ENCODE measurements at places on chromosomes 1 and 21.

GRCh38 chr21:44965251-44966022 lies 25.6 kb downstream of the SLX9 start:
- no peak for DNase-seq

GRCh38 chr1:225447650-225448089 lies 19.8 kb upstream of the LBR start:
- DNase-seq, result no peak

GRCh38 chr1:163540727-163541126 lies 219.0 kb downstream of the NUF2 start:
- no peak for DNase-seq

- peak; percentile 32 for DNase-seq
Measured at GRCh38 chr1:2044510-2045319, 5.5 kb upstream of the PRKCZ start.

- no peak for DNase-seq
Measured at GRCh38 chr1:224660074-224660473, 44.0 kb downstream of the CNIH3 start.

DNA sequence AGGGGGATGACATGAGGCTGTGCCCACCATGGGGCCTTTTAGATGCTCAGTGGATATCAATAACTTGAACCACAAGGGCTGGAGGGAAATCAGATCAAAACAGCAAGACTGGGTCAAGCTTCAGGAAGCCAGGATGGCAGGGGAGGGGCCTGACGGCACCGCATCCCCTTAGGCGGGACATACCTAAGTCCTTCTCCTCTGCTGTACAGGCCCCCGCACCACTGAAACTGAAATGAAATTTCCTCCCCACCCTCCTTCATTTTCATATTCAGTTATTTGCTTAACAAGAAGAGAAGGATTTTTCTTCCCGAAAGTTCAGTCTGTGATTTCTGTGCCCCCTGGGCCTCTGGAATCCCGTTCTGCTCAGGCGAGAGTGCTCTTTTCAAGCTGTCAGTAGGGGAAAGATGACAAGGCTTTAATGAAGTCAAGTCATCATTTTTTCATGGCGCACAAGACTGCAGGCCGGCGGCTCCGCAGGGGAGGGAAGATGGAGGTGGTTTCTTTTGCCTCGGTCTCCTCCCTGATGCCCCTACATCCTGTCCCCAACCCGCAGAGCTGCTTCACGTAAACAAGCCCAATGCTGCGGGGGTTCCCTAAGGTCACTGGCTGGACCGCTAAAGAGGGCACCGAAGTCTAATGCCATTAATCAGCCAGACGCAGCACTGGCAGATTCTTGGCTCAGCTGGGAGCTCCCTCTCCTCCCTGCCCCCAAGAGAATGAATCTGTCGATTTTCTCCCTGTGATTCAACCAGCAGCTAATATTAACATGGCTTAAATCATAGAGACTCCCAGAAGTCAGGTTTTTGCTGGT lies 264.8 kb downstream of the C1orf94 start:
- DNase-seq, result no peak

GRCh38 chr1:26701995-26702679 lies 6.3 kb downstream of the ARID1A start:
- DNase-seq, result no peak

- peak; percentile 11 for DNase-seq
Measured at GRCh38 chr1:112501810-112502641, 6.7 kb upstream of the WNT2B start.

GRCh38 chr1:9112961-9113880 lies 15.7 kb downstream of the GPR157 start:
- peak; percentile 31 for DNase-seq

GRCh38 chr1:242731446-242731845 lies 206.9 kb upstream of the PLD5 start:
- no peak for DNase-seq

DNA sequence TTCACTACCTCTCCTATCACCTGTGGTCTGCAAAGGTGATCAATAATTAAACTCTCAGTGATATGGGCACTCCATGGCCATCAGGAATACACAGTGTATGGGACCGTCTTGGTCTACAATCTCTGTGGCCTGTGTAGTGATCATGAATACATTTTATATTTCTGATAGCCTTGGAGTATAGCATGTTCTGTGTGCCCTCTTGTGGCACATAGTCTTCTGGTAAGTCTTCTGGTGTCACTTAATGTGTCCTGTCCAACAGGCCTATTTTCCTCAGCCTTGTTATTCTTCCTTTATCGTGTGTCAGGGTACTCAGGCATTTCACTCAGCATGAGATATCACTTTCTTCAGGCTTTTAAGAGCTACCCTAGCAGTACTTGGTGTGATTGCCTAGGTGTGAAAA lies 393.6 kb downstream of the AGBL4 start:
- DNase-seq, result no peak

GRCh38 chr1:192453360-192453992 lies 122.1 kb upstream of the RGS1 start:
- no peak for DNase-seq

DNA sequence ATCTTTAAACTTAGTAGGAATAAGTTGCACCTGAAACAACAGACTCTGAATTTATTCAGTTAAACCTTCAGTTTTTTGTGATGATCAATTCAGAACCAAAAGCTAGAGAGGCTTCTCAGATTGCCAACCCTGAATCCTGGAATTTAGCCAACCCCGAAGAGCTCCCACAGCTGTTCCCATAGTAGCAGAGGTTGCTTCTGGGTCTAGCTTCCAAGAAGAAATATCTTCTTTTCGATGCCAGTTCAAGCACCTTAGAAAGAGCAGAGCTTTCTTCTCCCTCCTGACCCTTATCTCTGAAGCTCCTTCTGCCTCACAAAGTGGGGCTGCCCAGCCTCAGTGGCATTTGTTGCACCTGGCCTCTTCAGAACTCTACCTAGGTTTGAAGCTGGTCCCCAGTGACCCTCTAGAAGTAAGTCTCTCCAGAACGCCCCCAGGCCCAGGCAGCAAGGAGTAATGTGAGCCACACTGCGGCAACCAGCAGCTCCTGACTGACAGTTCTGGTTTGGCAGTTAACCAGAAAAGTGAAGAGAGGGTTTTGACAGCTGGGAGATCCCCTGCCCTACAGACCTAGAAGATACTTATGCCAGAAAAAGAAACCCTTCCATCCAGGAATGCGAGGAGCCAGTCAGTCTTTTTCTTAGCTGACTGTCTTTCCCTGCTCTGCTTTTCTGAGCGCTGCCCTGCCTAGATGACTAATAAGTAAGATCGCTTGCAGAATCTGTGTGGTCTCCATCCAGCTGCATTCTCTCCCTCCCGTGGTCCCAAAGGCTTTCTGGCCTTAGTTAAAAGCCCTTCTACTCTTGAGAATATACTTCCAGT lies 165.9 kb downstream of the ADGRL4 start:
- peak; percentile 25 for DNase-seq

GRCh38 chr1:116290085-116290705 lies 82.8 kb upstream of the ATP1A1 start:
- DNase-seq, result no peak

GRCh38 chr1:193229136-193229535 lies 42.7 kb upstream of the B3GALT2 start:
- no peak for DNase-seq

GRCh38 chr1:39689214-39689613 lies 2.0 kb downstream of the HPCAL4 start:
- no peak for DNase-seq

- DNase-seq, result no peak
Measured at GRCh38 chr1:52057255-52057654, 1.2 kb downstream of the BTF3L4 start.

DNA sequence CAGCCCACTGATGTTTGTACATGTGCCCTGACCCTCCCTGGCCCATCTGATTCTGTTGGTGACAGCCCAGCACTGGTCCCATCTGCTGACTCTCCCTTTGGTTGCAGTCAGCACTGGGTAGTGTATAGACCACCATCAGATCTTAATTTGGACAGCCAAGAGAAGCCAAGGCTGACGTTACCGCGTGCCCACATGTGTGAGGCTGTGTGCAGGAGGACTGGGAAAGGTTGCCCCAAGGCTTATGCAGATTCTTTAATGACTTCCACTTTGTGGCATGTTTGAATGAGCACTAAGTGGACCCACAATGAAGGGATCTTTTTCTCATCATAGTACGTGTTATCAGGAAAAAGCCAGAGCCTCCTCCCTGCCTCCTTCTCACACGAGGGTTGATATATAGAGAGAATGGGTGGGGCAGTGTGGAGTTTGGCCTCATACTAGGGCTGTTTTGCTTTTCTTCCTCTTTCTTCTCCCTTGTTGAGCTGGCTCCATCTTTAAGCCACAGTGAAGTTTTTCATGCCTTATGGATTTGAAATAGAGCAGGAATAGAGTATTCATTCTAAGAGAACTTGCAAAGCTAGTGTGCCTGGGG lies 93.5 kb downstream of the NAV1 start:
- no peak for DNase-seq

- DNase-seq, result no peak
Measured at GRCh38 chr1:218499011-218499691, 154.0 kb downstream of the TGFB2 start.

DNA sequence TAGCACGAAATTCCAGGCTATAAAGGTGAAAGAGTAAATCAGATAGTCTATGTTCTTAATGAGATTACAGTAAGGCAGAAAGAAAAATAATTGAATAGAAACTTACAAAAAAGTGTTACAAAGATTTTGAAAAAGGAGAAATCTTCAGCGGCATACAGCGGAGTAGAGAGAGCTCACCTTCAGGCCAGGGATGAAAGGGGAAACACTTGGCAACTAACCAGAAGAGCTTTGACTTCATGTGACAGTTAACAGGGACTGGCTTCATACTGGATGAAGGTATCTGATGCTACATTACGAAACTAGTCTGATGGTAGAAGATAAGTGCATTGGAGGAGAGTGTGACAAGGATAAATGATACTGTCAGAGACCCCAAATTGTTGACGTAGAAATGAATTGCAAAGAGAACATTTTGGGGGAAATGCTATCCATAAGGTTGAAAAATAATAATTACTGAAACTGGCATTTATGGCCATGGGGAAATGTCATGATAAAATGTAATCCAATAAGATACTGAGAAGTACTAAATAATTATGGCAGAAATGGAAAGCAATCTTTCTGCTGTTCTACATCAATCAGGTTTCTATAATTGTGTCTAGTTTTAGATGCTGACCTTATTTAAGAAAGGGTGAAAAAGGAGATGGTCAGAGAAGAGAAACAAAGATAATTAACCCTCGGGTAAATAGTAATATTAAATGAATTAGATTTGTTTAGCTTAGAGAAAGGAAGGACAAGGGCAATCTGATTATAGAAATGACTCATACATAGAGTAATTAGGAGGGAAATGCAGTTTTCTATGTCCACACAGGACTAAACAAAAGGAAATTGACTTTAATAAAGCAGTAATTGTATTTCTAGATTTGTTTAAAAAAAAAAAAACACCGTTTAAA lies 808.7 kb downstream of the NCAM2 start:
- no peak for DNase-seq

DNA sequence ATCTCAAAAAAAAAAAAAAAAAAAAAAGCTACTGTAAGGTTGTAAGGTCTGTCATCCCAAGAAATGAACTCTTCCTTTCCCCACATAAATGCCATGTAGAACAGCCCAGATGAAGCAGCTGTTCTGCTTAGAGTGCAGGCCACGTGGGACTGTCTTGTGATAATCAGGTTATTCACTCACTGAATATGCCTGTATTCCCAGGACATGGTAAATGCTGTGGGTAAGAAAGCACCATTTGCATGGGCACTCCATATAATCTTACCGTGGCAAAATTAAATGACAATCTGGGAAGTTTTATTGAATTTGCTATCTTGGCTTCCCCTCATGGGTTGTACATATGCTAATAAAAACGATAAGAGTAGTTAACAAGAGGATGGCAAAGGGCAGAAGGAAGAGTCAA lies 13.8 kb downstream of the RGS5 start:
- DNase-seq, result no peak

DNA sequence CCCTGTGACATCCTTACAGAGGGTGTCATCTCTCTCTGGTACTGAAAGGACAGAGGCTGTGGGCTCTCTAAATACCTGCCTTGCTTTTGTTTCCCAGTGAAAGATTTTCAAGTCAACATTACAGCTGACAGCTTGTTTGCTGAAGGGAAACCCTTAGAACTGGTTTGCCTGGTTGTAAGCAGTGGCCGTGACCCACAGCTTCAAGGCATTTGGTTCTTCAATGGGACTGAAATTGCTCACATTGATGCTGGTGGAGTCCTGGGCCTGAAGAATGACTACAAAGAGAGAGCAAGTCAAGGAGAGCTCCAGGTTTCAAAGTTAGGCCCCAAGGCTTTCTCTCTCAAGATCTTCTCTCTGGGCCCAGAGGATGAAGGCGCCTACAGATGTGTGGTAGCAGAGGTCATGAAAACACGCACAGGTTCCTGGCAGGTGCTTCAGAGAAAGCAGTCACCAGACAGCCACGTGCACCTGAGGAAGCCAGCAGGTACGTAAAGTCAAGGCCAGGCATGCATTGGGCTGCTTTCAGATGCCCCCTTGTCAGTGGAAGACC lies 11.8 kb downstream of the CD101 start:
- no peak for DNase-seq

DNA sequence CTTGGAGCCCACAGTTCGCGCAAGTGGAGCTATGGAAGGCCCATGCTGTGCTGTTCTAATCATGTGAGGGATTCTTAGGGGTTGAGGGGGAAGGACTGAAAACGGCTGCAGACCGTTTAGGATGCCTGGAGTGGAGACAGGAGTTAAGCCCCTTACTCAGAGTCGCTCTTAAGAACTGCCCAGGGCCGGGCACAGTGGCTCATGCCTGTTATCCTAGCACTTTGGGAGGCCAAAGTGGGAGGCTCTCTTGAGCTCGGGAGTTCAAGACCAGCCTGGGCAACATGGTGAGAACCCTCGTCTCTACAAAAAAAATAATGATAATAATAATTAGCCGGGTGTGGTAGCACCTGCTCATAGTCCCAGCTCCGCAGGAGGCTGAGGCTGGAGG lies 1.1 kb downstream of the ZNF672 start:
- DNase-seq, result no peak

- DNase-seq, result no peak
Measured at GRCh38 chr1:24319312-24319863, at the start of gene GRHL3. TSS of gene GRHL3 (plus strand) at chr1:24319357. CDS start at chr1:24319552, 195 bp downstream.

- DNase-seq, result peak; percentile 76
Measured at GRCh38 chr1:64505944-64506655, 36.2 kb downstream of the CACHD1 start.

- no peak for DNase-seq
Measured at GRCh38 chr1:32536764-32537163, 2.5 kb upstream of the ZBTB8A start.

DNA sequence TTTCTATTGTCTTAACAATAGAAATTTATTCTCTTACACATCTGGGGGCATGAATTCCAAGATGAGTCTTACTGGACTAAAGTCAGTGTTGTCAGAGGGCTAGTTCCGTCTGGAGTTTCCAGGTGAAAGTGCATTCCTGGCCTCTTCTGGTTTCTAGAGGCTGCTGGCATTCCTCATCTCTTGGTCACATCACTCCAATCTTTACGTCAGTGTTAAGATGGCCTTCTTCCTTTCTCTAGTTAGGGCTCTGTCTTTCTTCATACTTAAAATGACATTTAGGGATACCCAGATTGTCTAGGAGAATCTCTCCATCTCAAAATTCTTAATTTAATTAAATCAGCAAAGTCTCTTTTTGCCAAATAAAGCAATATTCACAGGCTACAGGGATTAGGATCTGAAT lies 13.3 kb upstream of the PDC start:
- DNase-seq, result no peak

GRCh38 chr1:154877370-154877974 lies 7.4 kb upstream of the KCNN3 start:
- DNase-seq, result no peak

GRCh38 chr1:248825573-248825908 lies 174 bp downstream of the SH3BP5L start:
- no peak for DNase-seq

GRCh38 chr1:247407180-247407616 lies 8.8 kb upstream of the NLRP3 start:
- DNase-seq, result no peak

GRCh38 chr1:58710190-58711085 lies 10.6 kb upstream of the MYSM1 start:
- no peak for DNase-seq

Measured in NCI-H2081 (cell line).